NCI-H1436 treated with DMSO at 0.1 percent for 48 hours (cell line): ENCODE measurements at places on chromosomes 3 and 15.

DNA sequence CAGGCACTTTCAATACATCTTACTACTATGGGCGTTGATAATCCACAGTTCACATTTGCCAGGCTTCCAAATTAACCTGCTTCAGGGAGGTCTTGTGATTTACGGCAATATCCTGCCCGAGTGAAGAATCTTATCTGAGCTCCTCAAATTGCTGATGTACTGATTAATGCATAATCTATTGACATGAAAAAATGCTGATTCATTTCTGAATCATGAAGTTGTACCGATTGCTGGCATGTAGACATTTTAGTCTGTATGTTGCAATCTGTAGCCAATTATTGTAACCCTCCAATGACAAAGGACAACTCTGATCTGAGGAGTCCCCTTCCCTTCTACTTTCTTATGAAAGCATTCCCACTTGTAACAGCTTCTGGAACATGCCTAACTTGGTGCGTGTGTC, 97.2 kb downstream of the SEC22A start:
- no peak for DNase-seq

DNA sequence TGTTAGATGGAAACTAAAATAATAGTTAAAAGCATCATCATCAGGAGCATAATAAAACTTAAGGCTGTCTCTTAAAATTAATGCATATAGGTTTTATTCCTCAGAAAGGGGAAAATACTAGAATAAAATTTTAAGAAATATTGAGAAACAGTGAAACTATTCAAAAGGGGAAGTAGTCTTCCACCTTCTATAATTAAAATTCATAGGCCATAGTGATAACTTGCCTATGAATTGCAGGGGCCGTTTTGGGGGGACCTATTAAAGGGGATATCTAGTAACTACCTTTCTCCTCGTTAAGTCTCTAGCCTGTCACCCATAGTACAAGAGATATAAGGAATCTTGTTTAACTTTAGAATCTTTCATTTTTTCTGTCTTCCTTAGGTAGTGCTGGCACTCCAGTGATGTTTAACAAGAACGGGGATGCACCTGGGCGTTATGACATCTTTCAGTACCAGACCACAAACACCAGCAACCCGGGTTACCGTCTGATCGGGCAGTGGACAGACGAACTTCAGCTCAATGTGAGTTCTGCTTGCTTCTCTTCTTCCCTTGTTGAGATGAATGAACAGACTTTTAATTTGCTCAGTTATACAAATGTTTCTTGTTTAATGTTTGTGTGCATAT, 600.4 kb downstream of the GRM7 start:
- no peak for DNase-seq

DNA sequence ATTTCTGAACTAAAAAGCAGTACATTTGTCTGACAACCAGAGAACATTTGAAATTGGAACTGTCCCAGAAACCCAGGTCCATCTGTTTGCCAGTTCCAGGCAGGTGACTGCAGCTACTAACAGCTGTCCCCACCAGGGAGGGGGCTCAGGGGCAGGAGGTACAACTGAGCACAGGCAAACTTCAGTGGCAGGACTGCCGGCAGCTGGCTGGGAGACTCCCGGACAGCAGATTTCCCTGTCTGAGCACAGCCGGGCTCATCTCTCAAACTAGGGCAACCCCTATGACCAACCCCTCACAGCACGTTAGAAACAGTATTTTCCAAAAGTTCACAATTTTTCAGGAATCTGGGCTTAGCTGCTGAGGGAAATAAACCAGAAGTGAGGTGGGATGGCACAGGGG, 88.8 kb downstream of the MEGF11 start:
- no peak for DNase-seq

GRCh38 chr3:42728056-42728455, 25.5 kb upstream of the HHATL start:
- DNase-seq: no peak

DNA sequence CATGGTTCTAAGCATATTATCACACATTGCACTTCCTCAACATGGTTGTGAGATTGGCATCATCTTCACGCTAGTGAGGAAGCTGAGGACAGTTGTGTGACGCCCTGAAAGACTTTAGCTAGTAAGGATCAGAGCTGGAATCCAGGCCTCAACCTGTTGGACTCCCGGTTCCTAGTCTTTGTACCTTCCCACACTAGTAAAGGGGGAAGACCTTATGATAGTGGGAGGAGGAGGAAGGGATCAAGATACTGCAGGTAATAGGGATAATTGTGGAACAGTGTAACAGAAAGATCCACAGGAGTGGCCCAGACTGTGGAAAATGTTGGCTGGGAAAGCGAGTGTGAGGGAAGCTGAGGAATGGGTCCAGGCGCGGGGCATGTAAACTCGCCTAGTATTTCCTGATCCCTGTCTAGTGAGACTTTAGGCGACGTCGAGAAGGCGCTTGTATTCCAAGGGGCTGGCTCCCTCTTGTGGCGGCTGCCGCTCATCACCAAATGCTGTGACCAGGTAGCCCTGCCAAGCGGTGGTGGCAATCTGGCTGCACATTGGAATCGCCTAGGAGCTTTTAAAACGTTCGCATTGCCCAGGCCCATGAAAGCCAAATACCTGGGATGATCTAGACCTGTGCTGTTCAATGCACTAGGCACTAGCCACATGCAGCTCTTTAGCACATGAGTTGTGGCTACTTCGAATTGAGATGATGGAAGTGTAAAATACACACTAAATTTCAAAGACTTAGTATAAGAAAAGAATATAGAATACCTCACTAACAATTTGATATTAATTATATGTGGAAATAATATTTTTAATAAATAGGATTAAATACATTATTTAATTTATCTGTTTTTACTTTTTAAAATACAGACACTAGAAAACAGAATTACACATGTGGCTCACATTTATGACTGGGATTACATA, 38.8 kb upstream of the CLDN18 start:
- DNase-seq: no peak

GRCh38 chr15:39629371-39629770, 48.5 kb downstream of the THBS1 start:
- no peak for DNase-seq

DNA sequence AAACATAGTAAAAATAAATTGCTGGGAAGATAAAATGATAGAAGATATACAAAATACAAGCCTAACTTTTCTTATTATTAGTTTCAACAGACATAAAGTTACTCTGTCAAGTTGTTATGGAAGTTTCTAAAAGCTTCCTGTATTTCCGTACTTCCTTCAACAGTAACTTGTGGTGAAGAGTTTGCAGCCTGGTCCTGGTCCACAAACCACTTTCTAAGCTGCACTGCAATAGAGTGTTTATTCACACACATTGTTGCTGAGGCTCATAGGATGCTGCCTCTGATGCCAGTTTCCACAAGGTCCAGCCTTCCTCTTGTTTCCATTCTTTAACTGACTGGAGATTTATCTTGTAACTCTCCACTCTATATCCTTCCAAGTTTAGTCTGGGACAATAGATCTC, 39.4 kb upstream of the KY start:
- DNase-seq: no peak

DNA sequence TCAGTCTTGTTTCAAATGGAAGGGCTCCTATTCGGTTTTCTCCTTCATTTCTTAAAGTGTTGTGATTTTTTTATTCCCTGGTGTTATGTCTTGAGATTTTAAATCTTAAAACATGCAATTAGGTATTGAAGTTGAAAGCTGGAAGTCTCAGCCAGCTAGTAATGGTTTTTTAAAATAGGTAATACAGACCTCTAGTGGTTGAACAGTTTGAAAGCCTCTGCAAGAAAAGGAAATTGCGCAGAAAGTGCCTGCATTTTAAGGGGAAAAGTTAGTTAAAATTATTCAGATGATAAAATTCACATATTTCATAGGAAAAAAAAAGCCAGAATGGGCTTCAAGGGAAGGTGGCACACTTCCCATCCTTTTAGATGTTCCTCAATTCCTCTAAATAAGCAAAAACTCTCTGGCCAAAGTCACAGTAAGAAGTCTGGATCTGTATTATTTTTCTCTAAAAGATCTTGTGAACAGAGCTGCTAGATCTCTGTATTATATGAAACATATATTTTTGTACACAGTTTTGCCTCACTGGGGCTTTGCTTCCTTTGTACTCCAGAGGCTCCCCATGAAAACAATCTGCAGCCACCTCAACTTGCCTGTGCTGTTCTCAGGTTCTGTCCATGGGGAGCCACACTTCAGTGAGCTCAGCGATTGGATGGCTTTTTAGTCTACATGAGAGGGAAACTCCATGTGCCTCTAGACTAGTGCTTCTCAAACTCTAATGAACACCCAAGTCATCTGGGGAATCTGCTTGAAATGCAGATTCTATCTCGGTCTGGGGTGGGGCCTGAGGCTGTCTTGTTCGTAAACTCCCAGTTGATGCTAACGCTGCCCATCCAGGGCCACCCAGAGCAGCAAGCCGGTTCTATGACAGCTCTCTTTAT, 21.5 kb downstream of the AGTR1 start:
- no peak for DNase-seq

DNA sequence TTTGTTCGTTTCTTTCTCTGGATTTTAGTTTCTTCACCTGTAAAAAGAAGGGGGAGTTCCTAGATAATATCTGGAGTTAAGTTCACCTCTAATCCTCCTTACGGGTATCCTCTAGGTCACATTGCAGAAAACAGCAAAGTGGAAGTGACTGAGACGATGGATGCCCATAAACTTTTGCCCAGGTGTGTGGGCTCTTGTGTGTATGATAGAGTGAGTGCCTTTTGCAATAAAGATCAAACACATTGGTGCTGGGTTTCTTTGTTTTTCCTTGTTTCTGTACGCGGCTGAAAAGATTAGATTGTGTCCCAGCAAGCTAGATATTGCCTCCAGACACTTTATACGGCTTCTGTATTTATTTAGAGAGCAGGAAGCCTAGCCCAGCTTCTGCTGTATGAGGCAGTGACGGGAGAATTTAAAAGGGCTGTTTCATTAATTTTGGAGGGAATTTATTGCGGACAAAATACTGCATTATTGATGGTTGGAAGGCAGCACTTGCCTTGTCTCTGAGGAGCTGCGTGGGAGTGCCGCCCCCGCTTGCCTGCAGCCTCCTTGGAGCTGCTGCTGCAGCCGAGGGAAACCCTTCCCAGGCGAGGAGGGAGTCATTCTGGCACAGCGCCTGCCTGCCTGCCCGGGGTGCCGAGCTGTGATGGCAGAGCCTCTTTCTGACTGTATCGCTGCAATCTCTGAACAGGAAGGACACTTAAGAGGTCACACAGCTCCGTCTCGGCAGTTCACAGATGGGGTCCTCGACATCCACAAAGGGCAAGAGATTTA, 38.5 kb downstream of the PYDC2 start:
- no peak for DNase-seq

DNA sequence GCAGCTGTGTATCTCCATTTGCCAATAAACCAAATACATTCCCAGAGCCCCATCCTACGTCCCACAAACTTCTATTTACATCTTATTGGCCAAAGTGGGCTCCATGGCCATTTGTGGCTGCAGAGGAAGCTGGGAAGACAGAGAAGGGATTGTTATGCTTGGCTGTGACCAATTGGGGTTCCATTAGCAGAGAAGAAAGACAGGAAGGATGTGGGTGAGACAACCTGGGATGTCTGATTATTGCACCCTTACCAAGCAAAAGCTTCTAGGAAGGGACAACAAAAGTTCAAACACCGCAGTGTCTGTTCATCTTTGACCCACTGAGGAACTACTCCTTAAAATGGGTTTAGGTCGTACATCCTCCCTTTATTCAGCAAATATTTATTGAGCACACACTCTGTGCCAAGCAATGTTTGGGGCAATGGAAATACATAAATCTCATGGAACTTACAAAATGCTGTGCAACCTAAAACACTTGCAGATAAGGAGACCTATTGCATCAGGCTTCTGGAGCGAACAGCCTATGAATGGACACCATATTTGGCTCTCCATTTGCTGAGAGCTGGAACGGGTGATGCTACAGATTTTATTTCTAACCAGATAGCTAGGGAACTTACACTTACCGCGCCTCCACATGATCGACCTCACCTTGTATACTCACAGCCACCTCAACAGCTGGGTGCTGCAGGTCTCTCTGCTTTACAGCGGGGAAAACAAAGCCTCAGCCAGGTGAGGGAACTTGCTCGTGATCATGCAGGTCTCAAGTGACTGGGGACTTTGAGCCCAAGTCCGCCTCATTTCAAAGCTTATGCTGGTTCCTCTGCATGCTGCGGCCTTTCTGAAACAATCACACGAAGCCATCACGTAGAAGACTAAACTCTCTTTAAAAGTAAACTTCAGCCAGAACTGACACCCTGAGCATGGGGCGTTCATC, 21.4 kb upstream of the NR2E3 start:
- DNase-seq: no peak

GRCh38 chr3:65878831-65879230, 159.9 kb downstream of the MAGI1 start:
- DNase-seq: no peak

DNA sequence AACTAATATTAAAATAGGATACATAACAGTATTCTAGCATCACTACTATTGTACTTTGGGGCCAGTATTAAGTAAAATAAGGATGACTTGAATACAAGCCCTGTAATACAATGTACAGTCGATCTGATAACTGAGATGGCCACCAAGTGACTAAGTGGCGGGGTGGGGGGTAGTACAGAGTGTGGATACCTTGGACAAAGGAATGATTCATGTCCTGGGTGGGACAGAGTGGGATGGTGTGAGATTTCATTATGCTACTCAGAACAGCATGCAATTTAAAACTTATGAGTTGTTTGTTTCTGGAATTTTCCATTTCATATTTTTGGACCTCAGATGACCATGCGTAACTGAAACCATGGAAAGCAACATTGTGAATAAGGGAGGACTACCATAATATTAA, 46.0 kb downstream of the SLC7A14 start:
- DNase-seq: no peak

GRCh38 chr3:6542795-6543194, 318.1 kb upstream of the GRM7 start:
- no peak for DNase-seq

GRCh38 chr15:65414841-65415621, 7.7 kb downstream of the IGDCC4 start:
- no peak for DNase-seq

GRCh38 chr3:24506966-24507775, 12.5 kb upstream of the THRB start:
- DNase-seq: no peak

DNA sequence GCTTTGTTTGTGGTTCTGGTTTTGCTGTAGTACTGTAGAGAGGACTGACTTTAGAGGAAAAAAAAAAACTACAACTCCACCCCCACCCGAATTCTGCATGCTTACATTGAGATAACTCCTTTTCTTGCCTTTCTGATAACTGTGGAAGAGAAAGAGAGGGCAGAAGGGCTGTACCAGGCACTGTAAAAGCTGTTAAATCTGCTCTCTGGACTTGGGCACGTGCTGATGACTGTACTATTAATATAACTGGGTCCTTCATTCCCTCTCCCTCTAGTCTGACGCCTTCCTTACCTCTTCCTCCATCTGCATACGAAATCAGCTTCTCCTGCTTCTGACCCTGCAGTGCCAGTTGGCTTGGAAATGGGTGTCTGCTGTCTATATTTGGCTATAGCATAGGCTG, 15.0 kb downstream of the MAPKBP1 start:
- DNase-seq: no peak

DNA sequence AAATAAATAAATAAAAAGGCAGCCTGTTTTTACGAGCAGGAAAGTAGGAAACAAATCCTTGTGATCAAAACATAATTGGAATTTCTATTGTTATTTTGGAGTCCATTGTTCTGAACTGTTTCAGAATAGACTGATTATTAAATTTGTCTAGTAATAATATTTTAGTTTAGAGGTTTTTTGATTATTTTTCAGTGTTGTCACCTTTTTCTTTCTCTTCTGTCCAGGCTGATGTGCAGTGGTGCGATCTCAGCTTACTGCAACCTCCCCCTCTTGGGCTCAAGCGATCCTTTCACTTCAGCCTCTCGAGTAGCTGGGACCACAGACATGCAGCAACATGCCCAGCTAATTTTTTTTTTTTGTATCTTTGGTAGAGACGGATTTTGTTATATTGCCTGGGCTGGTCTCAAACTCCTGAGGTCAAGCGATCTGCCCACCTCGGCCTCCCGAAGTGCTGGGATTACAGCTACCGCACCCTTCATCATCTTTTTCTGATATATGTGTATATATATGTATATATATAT, 38.0 kb downstream of the KAT2B start:
- DNase-seq: no peak
